ENCODE measurements at places on chromosomes 7 and 10.

- no peak for DNase-seq
These were observed 43.9 kb downstream of the CHRM2 start for GRCh38 chr7:136912339-136912738.

GRCh38 chr7:113582471-113582870 lies 336.3 kb downstream of the PPP1R3A start:
- DNase-seq = no peak

DNA sequence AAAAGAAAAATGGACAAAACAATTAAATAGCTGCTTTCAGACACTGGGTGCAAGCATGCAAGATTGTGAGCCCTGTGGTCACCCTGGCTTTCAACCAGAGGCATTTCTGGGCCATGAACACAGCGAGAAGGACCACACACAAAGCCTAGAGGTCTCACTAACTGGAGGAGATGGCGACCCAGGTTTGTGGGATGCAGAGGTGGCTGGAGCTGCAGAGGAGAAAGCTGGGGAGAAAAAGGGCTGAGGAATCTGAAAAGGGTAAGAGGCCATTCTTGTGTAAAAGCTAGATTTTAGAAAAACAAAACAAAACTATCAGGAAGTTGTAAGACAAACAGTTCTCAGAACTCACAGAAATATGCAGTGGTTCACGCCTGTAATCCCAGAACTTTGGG lies 30.1 kb upstream of the PTPRN2 start:
- DNase-seq = no peak

GRCh38 chr7:108598153-108598552 lies 28.5 kb downstream of the DNAJB9 start:
- DNase-seq = no peak

DNA sequence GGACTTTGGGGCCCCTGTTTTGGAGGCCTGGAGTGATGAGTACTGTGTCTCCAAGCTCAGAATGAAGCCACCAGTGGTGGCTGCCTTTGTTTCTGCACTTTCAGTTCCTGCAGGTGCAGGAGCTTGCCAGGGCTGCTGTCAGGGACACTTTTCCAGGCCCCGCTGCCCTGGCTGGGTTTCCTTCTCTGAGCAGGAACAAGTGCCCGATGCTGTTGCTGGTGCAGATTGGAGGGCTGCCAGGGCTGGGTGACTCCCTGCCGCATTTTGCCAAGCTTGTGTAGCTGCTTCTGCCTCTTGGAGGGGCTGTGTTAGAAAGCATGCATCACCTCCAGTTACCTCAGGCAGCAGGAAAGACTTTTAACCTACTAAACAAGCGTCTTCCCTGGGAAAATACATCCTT lies 211.1 kb downstream of the MGMT start:
- no peak for DNase-seq

- no peak for DNase-seq
These were observed 649 bp downstream of the ACTR3B start for GRCh38 chr7:152759949-152760853.

DNA sequence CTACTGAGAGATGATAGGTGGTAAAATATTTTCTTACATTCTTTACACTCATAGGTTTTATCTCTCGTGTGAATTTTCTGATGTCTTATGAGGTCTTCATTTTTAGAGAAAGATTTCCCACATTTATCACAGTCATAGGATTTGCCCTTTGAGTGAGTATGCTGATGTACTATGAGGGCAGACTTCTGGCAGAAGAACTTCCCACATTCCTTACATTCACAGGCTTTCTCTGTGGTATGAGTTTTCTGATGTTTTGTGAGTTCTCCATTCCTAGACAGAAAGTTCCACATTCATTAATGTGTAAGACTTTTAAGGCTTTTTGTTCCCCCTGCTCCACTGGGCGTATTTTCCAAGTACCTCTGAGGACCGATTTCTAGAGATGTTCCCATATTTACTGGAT lies 23.5 kb downstream of the ZNF25 start:
- DNase-seq = no peak

GRCh38 chr10:125156739-125157480 lies 3.5 kb downstream of the CTBP2 start:
- no peak for DNase-seq

DNA sequence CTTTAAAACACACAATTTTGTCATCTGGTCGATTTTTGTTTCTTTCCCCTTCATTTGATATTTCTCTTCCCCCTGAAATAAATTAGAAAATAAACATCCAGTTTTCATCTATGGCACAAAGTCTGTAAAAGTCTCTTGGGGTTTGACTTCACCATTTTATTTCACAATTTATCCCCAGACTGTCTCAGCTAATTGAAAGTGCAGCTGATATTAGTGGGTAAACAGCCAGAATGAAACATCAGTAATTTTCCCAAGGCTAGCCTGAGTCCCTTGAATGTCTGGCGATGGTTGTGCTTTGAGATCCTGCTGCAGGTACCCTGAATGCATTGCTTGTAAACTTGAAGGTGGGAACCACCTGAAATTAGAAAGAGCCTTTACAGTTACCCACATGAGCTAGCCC lies 60.6 kb upstream of the NEBL start:
- DNase-seq = no peak

GRCh38 chr7:88205179-88205578 lies 14.7 kb downstream of the SRI start:
- DNase-seq = no peak

GRCh38 chr10:11089272-11089671 lies 71.6 kb downstream of the CELF2 start:
- no peak for DNase-seq

GRCh38 chr7:75986147-75986781 lies 8.1 kb downstream of the TMEM120A start:
- DNase-seq = no peak

DNA sequence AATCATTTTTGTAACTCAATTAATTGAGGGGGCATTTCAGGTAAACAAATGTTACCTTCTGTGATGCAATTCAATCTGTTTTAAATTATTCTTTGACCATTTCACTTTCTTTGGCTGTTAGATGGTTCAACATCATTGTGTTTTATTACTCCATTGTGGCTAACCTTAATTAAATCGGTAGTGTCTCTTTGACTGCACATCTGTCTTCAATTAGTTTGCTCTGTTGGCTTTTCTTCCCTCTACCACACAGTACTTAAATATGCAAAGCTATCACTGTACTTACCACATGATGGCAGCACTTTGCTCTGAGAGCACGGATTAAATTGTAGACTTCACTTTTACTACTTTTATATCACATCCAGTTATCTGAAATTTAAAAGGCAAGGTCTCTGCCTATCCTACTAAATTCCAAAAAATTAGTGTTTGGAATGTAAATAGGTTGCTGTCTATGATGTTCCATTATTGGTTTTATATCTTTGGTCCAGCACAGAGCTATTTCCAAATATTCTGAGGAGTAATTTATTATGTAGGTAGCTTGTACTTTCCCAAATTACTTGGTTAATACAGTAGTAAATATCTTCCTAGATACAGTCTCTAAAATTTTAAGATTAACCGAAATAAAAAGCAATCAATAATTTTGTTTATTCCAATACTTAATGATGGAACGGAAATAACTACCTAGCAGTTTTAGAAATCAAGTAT lies 352.0 kb downstream of the PCLO start:
- no peak for DNase-seq

DNA sequence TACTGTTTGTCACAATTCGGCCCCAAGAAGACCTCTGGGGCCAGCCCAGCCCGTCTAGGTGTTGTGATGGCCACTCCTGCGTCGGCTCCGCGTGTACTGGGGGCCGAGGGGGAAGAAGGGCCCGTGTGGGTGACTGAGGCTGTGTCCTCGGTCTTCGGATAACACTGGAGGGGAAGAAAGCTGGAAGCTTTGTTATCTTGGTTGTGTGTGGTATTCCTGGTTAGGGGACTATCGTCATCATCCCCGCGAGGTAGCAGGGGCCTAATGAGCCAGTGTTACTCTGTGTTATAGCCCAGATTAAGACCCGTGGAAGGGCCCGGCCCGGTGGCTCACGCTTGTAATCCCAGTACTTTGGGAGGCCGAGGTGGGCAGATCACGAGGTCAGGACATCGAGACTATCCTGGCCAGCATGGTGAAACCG lies 854 bp downstream of the MTG1 start:
- no peak for DNase-seq

DNA sequence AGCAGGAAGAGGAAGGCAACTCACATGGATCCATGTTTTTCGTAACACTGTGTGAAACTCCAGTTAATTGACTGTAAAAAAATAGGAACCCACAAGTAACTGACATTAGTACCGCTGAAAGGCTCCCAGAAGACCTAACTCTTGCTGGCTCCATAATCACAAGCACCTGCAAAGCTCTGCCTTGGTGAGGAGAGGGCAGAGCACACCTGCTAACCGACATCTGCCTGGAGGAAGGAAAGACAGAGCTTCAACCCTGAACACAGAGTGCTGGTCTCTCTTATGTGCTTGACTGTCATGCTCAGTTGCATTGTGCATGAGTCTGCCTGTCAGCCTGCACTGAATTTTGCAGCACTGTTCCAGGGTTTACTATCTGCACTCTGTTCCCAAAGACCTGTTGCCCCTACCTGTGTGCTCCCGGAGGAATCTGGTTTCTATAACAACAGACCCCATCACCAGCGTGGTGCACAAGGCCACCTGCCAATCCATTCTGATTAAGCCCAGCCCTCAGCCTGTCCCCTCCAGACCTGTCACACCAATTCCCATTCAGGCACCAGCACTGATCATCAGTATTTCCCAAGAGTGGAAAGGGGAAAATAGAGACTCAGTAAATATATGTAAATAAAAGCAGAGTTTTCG lies 63.1 kb upstream of the ANKRD1 start:
- no peak for DNase-seq

- DNase-seq = no peak
These were observed 36.1 kb downstream of the PSAP start for GRCh38 chr10:71814922-71815411.

DNA sequence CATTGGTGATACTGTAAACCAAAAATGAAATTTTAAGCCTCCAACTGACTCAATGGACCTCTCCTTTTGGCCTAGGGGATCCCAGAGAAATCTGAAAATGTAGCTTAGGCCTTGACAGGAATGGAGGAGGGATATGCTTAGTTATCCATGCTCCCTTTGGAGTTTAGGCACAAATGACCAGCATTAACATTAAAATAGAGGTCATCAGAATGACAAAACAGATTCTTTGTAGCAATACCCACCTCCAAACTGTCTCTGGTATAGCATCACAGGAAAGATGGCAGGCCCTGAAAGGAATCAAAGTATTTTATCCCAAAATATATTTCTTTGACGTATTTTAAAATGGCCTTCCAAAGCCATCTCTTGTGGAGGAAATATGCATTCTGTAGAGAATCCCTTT lies 39.1 kb upstream of the LRRN3 start:
- no peak for DNase-seq

- no peak for DNase-seq
These were observed 658 bp downstream of the CYP2E1 start for GRCh38 chr10:133527771-133528271.

DNA sequence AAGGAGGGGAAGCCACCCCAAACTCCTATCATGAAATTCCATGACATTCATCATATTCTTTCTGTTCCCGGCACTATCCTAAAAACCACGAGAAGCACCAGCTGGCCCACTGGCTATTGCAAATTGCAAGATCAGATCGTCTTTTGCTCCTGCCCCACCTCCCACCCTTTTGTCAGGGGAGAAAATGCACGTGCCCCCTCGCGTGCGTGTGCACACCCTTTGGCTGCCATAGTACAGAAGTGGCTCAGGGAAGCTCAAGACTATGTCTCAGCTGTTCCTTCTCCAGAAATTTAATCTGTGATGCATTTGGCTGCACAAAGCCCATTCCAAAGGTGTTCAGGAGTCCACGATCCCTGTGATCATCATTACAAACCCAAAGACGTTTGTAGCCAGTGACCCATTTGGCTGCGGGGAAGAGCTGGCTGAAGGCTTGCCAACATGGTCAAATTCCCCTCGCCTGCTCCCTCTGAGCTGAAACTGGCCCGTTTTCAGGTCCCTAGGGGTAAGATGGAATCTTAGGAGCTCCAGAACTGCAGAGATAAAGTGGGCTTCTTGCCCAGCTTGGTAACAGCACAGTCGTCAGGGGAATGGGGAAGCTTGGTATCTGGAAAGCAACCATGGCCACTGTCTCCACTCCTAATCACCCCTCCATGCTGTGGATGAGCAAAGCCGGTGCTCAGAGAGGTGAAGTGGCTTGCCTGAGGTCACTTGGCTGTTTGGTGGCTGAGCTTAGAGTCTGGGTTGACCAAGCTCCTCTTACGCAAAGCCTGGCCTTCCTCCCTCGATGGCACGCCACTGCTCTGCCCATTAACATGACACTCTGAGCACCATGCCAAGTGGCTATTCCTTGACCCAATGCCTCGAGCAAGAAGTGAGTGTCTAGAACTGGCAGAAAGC lies 155.4 kb downstream of the NEURL1 start:
- no peak for DNase-seq

DNA sequence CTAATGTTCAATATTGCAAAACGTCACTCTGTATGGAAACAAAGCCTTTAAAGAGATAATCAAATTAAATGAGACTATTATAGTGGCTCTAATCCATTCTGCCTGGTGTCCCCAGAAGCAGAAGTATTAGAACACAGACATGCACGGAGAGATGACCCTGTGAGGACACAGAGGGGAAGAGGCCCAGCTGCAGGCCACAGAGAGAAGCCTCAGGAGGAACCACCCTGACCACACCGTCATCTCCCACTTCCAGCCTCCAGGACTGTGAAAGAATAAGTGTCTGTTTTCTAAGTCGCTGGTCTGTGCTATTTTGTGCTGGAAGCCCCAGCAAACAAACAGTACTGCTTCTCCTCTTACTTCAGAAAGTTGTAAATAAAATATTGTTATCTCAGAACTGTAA lies 283.5 kb upstream of the ADARB2 start:
- DNase-seq = no peak

DNA sequence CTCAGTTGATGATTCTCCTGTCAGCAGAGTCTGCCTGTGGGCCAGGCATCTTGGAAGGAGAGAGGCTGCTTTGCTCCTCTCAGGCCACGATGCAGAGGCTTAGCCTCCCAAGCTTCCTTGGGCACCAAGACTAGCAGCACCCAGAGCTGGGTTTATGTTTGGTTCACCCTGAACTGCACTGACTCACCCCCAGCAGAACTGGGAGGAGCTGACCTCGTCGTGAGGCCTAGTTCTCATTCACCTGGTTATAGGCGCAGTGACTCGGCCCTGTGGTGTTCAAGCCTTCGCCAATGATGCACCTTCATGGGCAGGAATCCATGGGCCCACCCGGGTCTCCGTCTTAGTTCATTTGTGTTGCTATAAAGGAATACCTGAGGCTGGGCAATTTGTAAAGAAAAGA lies 122.0 kb upstream of the ZNF438 start:
- DNase-seq = no peak

DNA sequence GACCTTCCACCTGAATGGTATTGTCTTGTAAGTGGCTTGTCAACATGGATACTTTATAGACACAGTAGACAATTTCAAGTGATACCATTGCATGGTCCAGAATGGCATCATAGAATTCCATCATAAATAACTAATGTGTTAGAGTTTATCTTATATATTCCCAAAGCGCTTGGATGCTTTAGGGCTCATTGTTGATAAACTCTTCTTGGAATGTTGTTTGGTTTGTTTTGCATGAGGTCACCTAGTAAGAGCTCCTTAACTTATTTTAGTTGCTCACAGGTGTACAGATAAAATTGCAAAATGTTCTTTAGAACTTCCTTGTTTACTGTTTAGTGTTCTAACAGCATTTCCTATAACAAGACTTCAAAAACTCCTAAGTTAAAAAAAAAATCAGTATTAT lies 36.8 kb downstream of the SRI start:
- no peak for DNase-seq
